ENCODE measurements at places on chromosomes 6 and 20.
A peak's percentile ranks its signal among the peaks of the same experiment; 100 is the strongest.

DNA sequence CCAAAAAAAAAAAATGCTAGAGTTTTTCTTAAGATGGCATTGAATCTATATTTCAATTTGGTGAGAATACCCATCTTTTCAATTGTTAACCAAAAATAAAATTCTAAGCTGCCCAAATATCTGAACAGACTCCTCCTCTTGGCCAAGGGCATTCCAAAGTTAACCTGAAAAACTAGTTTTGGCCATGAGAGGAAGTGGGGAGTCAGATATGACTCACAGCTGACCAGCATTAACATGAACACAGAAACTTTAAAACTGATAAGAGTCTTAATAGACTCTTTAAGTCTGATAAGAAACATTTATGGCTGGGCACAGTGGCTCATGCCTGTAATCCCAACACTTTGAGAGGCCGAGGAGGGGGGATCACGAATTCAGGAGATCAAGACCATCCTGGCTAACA is 171.3 kb downstream of the FAXC start:
- no peak for DNase-seq

DNA sequence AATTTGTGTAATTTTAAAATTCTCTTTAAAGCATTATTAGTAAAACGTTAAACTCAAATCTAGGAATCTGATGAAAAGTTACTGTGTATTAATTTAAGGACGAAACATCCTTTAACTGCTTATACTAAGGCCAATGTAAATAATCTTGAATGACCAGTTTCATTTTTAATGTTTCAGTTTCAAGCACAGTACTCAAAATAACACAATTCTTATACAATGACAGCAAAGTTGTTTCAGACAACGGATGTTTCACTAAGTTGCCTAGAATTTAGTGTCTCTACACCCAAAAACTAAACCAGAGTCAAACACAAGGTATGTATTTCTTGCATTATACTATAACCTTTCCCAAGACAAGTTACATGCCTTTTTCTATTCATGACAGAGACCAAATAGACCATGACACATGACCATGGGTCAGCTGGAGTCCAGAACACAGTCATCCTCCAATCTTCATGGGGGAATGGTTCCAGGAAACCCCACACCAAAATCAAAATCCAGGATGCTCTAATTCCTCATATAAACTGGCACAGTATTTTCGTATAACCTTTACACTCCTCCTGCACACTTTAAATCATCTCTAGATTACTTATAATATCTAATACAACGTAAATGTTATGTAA is 7.7 kb downstream of the PHIP start:
- DNase-seq, result no peak

GRCh38 chr20:13840093-13840465 is 55.3 kb downstream of the NDUFAF5 start:
- DNase-seq, result no peak

DNA sequence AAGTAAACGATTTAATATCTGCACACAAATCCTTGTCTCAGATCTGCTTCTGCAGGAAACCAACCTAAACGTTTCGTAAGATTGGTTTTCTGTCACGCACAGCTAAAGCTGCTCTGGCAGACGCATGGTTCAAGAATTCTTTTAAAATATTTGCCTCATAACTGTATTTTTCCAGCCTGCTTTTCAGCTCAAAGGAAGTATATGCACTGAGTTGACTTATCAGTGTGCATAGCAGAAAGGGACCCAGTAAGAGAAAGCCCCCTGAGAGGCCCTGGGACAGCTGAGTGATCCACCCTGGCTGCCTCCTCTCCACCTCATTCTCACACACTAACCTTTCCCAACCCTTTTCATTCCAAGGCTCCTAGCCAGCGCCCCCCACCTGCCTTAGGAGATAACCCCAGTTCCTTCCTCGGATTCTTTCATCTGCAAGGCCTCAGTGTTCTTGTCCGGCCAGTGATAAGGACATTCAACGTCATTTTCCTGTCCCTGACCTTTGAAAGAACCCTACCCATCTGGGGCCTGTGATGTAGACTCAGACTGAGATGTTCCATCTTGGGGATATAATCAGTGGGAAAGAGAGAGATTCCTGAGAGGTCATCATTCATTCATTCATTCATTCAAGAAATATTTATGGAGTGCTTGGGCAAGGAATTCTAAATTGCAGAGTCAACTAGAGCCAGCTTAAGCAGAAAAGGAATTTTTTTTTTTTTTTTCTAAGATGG is 22.4 kb upstream of the SLC9A8 start:
- no peak for DNase-seq

- no peak for DNase-seq
Observed at GRCh38 chr20:15802020-15802419, 771.2 kb downstream of the KIF16B start.

GRCh38 chr6:53959717-53960116 is 151.5 kb upstream of the MLIP start:
- no peak for DNase-seq

GRCh38 chr6:24522228-24523176 is 27.7 kb downstream of the ALDH5A1 start:
- DNase-seq, result no peak

DNA sequence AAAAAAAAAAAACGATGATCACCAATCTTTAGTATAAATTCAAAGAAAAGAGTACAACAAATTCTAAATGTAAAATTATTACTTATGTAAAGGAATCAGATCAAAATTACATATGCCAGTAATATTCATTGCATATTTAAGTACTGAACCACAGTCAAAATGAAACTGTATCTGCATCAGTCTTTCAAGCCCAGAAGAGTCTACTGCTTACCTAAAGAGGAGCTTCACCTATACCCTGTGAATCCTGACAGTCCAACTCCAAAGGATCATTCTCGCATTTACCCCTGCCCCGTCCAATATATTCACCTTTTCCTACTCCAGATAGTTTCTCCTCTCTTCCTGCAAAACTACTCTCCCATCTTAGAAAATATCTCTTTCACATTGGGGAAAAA is 9.2 kb downstream of the ATG5 start:
- no peak for DNase-seq

GRCh38 chr20:58720890-58721289 is 28.3 kb downstream of the NPEPL1 start:
- DNase-seq, result no peak

DNA sequence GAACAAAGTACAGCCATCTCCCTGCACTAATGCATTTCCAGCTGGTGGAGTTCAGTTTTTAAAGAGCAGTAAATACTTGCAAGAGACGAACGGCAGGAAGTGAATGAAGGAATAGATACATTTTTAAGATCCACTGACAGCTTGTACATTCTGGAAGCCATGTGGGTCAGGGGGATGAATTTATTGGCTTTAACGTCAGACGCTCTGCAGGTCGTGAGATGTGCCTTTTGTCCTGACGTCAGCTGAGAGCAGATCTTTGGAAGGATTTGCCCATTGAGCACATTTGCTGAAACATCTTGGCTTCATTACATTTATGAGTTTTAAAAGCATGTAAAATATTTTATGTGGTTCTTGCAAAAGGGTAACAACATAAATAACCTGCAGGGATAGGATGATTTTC is 29.5 kb upstream of the SALL4 start:
- peak; percentile 27 for DNase-seq

DNA sequence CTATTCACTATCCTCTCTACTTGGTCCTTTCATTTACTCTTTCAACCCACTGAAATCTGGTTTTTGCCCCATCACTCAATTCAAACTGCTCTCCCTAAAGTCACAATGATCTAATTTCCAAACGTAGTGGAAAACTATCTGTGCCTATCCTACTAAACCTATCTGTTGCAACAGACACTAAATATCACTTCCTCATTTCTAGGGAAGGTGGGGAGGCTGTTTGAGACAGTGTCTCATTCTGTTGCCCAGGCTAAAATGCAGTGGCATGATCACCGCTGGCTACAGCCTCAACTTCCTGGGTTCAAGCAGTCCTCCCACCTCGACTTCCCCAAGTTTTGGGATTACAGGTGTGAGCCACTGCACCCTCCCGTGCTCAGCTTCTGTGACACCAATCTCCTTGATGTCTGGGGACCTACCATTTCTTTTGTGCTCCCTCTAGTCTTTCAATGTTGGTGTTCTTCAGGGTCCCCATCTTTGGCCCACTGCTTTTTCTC is 8.8 kb downstream of the RANBP9 start:
- no peak for DNase-seq

DNA sequence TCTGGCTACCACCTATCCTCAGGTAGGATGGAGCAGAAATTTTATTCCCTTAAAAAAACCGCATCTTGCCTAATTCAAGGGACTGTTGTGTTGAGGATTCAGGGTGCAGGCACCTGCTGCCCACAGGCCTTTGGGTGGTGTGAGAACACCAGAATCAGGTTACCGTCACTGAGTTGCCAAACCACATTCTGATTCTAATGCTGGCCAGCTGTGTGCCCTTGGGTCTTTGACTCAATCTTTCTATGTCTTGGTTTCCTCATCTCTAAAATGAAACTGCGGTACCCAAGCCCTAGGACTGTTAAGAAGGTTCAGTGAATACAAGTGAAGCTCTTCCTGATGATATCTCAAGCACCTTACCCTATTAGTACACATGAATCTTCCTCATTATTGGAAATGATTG is 827.3 kb downstream of the DHX35 start:
- DNase-seq, result no peak

- DNase-seq, result no peak
Observed at GRCh38 chr20:62168890-62169435, 13.9 kb upstream of the MTG2 start.

GRCh38 chr20:2172305-2173175 is 70.9 kb downstream of the STK35 start:
- DNase-seq, result no peak

DNA sequence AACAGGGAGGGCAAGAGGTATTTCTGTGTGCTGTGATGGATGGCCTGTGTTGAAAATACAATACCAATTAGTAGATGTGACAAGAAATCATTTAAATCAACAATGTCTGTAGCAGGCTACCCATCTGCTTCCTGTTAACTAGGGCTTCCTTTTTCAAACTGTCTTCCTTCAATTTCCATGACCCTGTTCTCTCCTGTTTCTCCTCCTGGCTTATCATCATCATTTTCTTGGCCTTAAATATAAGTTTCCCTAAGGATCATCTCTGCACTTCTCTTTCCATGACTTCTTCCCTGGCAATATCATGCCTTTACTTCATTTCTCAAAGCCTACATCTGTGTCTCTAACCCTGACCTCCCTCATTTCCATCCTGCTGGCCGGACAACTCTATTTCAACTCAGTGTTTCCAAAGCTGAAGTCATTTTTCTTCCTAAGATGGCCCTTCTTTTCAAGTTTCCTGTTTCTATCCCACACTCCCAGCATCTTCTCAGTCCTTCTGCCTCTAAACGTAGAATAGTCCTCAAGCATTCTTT is 18.2 kb downstream of the ZC2HC1B start:
- DNase-seq, result no peak

DNA sequence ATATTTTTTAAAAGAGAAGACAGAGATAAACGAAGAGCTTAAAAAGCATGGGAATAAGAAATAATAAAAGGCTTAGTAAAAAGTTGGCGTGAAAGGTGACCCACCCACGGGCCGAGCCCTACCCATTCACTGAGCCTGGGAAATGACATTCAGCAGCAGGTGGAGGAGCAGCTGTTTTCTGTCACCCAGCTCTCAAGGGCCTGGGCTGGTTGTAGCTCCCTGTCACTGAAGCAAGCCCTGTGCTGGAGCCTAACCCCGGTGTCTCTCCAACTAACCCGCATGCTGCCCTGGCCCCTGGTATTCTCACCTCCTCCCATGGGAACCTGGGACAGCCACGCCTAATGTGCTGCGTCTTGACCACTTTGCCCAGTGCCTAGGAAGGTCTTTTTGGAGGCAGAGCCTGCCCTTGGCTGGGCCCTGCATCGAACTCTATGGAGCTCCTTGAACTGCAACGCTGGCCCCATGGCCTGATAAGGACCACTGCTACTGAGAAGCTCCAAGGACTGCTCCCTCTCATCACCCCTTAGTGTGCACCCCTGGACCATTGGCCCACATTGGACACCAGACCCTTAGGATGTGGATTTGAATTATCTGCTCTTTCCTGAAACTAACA is 68.8 kb upstream of the IYD start:
- no peak for DNase-seq

DNA sequence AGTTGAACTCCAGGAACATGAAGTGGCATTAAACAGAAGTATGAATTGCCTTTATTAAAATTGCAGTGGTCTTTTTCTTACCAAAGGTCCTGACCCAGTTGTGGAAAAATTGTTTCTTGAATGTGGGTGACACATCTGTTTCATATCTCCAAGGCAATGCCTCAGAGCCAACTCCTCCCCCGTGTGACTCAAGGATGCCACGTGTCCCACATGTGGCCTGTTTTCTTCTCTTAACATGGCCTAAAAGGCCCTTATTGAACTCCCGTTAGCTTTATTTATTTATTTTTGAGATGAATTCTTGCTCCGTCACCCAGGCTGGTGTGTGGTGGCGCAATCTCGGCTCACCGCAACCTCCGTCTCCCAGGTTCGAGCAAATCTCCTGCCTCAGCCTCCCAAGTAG is 128.4 kb upstream of the ESR1 start:
- no peak for DNase-seq

GRCh38 chr6:80319196-80319595 is 212.7 kb downstream of the BCKDHB start:
- no peak for DNase-seq
